Sigmoid colon (tissue), 7 donors: ENCODE measurements at places on chromosomes 6 and 20. TPM values are rescaled to one million over a fixed set of nuclear protein-coding genes. Genes with fewer than 3 reads are reported as not detected.
A peak's percentile ranks its signal among the peaks of the same experiment; 100 is the strongest.

GRCh38 chr20:61520893-61521460 lies 268.9 kb downstream of the CDH4 start:
- DNase-seq = no peak
- no peak overlapping the region for H3K27ac ChIP-seq
- peaks cover 71% of the 10 kb centered on the region for H3K27me3 ChIP-seq
- no peaks in the 10 kb centered on the region for H3K4me1 ChIP-seq
- no peak overlapping the region for H3K4me3 ChIP-seq

GRCh38 chr6:143158113-143158581 lies 97.5 kb downstream of the AIG1 start:
- no peaks in the 10 kb centered on the region for H3K27me3 ChIP-seq
- H3K4me3 ChIP-seq = no peak overlapping the region
- no peak overlapping the region for H3K27ac ChIP-seq
- no peaks in the 10 kb centered on the region for H3K36me3 ChIP-seq
- no peaks in the 10 kb centered on the region for H3K4me1 ChIP-seq

The NT5E gene
- total RNA-seq = 35.8 TPM

The XKR7 gene
- total RNA-seq = not detected

- H3K27me3 ChIP-seq = no peaks in the 10 kb centered on the region
- no peaks in the 10 kb centered on the region for H3K36me3 ChIP-seq
- no peak overlapping the region for H3K27ac ChIP-seq
- no peak overlapping the region for H3K4me3 ChIP-seq
- H3K4me1 ChIP-seq = no peaks in the 10 kb centered on the region
- DNase-seq = peak; percentile 12
Measured at GRCh38 chr20:46948081-46948480, 53.4 kb downstream of the EYA2 start.

The MYBL2 gene
- 0.27 TPM for total RNA-seq

The NAA20 gene
- 26.3 TPM for total RNA-seq

The KCNQ5 gene
- total RNA-seq = 0.49 TPM

The GABBR1 gene
- total RNA-seq = 58.4 TPM

DNA sequence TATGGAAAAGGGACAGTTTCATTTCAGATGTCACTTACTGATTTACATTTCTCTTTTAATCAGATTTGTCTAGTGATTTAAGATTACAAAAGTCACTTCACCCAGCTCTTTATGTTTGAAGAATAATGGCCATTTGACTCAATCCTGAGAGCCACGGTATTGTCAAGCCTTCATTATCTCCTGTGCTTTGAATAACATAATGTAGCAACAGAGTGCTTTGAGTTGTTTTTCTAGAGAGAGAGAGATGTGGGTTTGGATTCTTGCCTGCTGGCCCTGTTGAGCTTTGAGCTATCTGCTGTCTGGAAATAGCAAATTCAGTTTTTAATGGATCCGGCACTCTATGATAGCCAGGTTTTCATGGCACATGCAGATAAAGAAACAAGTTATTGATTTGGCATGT lies 478.4 kb upstream of the SOX4 start:
- no peak for DNase-seq
- no peak overlapping the region for H3K27ac ChIP-seq
- no peaks in the 10 kb centered on the region for H3K36me3 ChIP-seq
- no peaks in the 10 kb centered on the region for H3K4me1 ChIP-seq
- no peaks in the 10 kb centered on the region for H3K27me3 ChIP-seq

The RRAGD gene
- 12.2 TPM for total RNA-seq

The CST4 gene
- not detected for total RNA-seq

DNA sequence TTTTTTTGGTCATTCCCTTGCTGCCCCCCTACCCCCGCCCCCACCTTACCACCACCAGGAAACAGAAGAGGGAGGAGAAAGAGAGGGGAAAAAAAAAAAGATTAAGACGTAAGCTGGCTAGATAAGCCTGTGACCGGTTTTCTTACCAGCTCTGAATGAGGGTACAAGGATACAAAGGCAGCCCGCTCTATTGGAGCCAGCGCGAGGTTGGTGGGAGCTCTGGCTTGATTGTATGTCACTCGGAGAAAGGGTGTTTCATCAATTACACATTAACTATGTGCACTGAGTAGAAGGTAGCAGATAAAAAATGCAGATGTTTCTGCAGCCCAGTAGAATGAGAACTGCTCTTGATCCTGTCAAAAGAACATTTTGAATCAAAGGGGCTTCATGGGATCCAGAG lies 28.6 kb upstream of the OLIG3 start:
- DNase-seq = no peak
- H3K4me3 ChIP-seq = no peak overlapping the region
- no peak overlapping the region for H3K27ac ChIP-seq
- H3K4me1 ChIP-seq = no peaks in the 10 kb centered on the region
- no peaks in the 10 kb centered on the region for H3K36me3 ChIP-seq

GRCh38 chr20:2005831-2006426 lies 12.1 kb upstream of the PDYN start:
- no peak for DNase-seq
- H3K4me1 ChIP-seq = no peaks in the 10 kb centered on the region
- H3K36me3 ChIP-seq = no peaks in the 10 kb centered on the region
- H3K4me3 ChIP-seq = no peak overlapping the region

GRCh38 chr6:47202644-47203205 lies 107.0 kb downstream of the TNFRSF21 start:
- H3K27me3 ChIP-seq = no peaks in the 10 kb centered on the region
- H3K4me1 ChIP-seq = no peaks in the 10 kb centered on the region
- no peaks in the 10 kb centered on the region for H3K36me3 ChIP-seq
- H3K27ac ChIP-seq = no peak overlapping the region
- DNase-seq = no peak
- no peak overlapping the region for H3K4me3 ChIP-seq

DNA sequence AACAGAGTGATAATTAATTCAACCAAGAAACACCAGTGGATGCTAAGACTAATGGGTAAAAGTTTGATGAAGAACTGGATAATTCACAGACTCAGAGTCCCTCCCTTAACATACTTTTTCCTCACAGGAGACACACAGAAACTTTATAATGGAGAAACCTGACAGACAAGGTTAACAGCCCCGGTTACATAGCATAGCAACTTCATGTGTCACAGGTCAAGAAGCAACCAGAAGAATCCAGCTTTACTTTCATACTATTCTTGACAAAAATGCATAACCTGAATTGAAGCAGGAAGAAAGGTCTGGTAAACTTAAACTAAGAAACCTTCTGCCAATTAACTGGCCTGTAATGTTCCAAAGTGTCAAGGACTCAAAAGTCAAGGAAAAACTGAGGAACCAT lies 375.9 kb downstream of the RNF144B start:
- DNase-seq = no peak
- H3K4me1 ChIP-seq = no peaks in the 10 kb centered on the region
- H3K4me3 ChIP-seq = no peak overlapping the region
- H3K27ac ChIP-seq = no peak overlapping the region
- no peaks in the 10 kb centered on the region for H3K27me3 ChIP-seq
- no peaks in the 10 kb centered on the region for H3K36me3 ChIP-seq
